Muscle of arm (tissue), 14 donors: ENCODE measurements at places on chromosomes 3 and 15.
A peak's percentile ranks its signal among the peaks of the same experiment; 100 is the strongest.

GRCh38 chr3:106339551-106339950 is 470.7 kb upstream of the CBLB start:
- no peak for DNase-seq

- DNase-seq, result peak; percentile 82
Measured at GRCh38 chr3:52123106-52123725, 31.0 kb downstream of the POC1A start.

- DNase-seq, result peak; percentile 48
Measured at GRCh38 chr15:100284701-100285100, 57.1 kb downstream of the ADAMTS17 start.

DNA sequence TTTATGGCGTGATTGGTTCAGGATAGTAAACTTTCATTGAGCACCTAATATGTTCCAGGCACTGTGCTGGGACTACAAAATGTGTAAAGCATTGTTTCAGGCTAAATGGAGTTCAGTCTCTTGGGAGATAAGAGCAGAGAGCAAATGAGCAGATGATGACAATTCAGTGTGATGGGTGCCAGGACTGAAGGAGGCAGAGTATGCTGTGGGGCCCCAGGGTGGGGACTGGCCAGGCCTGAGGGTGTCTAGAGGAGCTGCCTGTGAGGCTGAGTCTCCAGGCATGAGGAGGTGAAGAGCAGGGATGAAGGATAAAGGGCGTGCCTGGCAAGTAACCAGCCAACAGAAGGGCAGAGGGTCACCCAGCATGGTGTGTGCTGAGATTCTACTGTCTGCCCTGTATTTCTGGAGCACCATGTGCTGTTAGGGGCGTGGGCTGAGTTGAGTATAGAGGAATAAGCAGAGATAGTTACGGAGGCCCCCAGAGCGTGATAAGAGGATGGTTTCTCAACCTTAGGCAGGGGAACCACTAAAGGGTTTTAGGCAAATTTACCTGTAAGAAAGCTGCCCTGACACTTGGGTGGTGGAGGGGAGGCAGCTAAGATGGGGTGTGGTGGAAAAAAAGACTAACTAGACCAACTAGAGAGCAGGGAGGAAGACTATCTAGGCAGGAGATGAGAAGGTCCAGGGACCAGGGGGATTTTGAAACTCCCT is 38.5 kb downstream of the EPHB1 start:
- no peak for DNase-seq

GRCh38 chr15:81945014-81945615 is 100.7 kb downstream of the MEX3B start:
- no peak for DNase-seq

DNA sequence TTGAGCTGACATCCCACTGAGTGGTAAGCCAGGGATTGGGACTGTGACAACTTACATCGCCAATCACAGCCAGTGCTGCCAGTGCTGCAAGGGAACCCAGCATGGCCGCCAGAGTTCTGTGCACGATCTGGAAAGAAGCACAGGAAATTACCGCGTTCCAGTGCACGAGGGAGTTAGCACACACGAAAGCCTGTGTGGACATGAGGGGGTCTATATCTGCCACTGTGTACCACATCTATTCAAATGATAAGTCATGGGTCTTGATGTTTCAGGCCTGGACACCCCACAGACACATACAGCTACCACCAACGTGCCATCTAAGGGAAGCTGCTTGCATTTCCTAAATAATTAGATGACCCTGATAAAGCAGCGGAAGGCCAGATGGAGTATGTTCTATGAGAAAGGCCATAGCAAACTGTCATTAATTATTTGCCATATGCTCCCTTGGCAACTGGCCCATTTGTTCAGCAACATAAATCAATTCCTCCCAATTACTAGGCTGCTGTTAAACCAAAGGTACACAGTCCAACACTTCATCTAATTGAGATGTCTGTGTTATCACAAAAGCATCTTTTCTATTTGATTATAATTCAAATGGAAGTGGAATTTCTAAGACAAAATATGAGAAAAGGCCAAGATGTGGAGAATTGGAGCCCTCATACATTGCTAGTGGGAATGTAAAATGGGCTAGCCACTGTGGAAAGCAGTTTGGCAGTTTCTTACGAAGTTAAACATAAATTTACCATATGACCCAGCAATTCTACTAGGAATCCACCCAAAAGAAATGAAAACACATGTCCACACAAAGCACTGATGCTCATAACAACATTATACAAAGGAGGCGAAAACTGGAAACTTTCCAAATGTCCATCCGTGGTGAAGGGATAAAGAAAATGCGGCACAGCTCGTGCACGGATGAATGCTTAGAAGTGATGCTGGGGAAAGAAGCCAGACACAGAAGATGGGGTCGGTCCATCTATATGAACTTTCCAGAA is 108.3 kb downstream of the OCA2 start:
- DNase-seq, result peak; percentile 16
